ENCODE measurements at places on chromosomes 1 and 21.
A peak's percentile ranks its signal among the peaks of the same experiment; 100 is the strongest.

- no peak for DNase-seq
Observed at GRCh38 chr1:193009501-193009900, 49.7 kb downstream of the UCHL5 start.

GRCh38 chr1:226643177-226643576 lies 94.6 kb downstream of the STUM start:
- DNase-seq, result peak; percentile 72

DNA sequence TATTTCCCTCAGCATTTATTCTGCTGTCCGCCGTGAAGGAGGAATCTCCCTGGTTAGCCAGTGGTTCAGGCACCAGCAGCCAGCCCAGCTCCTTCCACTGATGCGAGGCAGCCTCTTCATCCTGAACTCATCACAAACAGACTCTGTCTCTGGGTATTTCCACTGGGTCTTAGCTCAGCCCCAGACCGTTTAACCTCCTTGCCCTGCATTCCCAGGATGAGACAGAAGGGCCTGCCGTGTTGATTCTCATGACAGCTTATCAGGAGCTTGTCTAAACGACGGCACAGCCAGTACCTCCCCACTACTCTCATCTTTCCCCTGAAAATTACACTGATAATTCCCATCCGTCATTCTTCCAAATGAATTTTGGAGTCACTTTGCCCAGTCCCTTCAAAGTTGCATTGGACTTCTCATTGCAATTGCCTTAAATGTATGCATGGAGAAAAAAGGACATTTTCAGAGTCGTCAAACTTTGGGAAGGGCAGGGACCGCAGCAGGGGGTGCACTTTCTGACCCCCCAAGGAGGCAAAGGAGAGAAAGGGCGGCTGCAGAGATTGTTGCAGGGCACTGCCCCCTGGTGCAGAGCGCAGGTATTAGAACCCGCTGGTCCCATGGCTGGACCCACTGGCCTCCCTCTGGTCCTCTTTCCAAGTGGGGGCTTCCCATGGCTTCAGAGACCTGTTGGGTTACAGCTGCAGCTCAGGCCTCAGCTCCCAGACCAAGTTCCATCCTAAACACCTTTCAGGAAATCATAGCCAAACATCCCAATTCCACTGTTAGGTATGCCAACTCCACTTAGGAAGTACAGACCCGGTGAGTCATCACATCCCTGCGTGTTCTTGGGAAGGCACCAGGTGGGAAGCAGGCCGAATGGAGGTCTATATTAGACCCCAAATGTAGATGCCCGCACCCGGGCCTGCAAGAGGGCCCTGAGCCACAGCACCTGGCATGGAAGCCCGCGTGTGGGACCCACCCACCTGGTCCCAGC lies 3.7 kb upstream of the MEGF6 start:
- DNase-seq, result no peak

GRCh38 chr1:223126741-223127140 lies 16.3 kb downstream of the TLR5 start:
- no peak for DNase-seq

GRCh38 chr1:72438270-72438669 lies 155.9 kb upstream of the NEGR1 start:
- DNase-seq, result no peak

Measured in CD14-positive monocyte (primary cell).